ENCODE measurements at places on chromosomes 6 and 20.

GRCh38 chr20:24166412-24166811, 177.8 kb upstream of the GGTLC1 start:
- DNase-seq, result no peak

DNA sequence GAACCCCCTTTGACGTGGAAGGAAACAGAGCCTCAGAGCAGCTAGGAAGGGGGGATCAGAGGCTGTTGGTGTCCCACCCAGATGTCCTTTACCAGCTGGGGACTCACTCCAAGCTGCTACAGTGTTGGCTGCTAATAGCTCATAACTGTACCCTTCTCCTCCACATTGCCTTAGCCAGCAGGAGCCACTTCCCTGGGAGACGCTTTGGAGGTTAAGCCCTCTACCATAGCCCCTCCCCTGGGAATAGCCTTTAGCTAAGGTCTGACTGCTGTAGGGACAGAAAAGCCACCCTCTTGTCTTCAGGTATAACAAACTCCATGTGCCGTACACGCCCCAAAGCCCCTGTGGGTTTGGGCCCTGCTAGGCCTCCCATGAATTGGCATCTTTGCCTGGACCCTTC, 238.6 kb downstream of the LRFN2 start:
- DNase-seq, result no peak

- no peak for DNase-seq
These were observed 51.0 kb upstream of the SENP6 start for GRCh38 chr6:75550544-75551167.

- no peak for DNase-seq
These were observed 713.7 kb upstream of the EPHA7 start for GRCh38 chr6:94133106-94133505.

DNA sequence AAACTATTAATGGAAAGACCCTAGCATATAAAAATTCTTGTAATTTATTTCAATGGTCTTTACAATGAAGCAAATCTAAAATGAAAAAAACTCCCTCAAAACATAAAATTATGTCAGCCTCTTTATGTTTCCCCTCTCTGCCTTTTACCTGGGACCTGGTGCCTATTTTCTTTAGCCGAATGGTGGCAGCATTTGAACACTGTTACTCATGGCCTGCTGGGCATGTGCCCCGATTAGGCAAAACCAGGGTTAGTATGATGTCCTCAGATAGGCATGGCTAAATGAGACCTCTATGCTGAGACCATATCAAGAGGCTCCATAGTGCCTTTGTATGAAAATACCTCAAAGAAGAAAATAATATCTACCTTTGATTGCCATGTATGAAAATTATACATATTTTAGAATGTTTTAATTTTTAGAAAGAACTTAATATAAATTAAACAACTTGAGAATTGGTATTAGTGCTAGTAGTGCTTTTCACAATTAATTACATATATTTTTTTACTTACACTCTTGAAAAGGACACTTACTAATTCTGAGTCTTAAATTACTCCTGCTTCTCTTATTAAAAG, 22.5 kb upstream of the C6orf58 start:
- no peak for DNase-seq

GRCh38 chr20:56431471-56431870, 19.4 kb downstream of the CASS4 start:
- DNase-seq, result no peak

DNA sequence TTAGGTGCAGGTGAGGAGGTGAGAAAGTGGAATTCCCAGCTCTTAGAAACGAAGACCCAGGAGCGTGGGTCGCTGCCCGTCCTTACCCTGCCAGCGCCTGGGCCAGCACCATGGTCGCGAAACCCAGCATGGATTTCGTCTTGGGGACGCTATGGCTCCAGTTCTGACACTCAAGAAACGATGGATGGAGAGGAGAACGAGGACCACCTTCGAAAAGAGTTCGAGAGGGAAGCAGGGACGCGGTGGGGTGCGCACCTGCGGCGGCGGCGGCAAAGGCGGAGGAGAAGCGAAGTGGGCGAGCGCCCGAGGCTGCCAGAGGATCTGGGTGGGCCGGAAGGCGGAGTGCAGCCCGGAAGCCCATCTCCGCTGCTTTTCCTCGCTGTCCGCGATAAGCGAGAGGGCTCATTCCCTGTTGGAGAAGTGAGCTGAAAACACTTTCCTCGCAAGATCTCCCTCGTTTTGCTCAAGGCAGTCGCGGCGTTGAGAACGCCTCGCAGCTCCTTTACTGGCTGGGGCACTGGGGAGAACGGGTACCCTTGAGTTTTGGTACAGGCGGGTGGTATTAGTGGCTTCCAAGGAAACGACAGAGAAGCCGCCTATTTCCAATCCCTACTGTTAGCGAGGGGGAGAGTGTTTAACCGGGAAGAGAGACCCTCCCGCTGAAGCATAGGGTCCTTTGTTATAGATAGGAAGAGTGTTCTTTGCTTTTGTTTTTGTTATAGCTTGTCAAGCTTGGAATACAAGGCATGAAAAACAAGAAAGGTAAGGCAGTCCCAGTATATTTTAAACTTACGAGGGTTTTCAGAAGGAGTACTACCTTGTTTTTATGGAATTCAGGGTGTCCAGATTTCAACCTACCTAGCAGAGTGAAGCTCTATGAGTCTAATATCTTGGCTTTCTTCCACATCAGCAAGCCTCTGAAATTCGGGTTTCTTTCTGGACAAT, 109.5 kb downstream of the TRIM27 start:
- no peak for DNase-seq

GRCh38 chr20:50399917-50400704, 110.1 kb upstream of the PTPN1 start:
- DNase-seq, result no peak

GRCh38 chr20:58547623-58548475, 32.6 kb upstream of the APCDD1L start:
- DNase-seq, result no peak

DNA sequence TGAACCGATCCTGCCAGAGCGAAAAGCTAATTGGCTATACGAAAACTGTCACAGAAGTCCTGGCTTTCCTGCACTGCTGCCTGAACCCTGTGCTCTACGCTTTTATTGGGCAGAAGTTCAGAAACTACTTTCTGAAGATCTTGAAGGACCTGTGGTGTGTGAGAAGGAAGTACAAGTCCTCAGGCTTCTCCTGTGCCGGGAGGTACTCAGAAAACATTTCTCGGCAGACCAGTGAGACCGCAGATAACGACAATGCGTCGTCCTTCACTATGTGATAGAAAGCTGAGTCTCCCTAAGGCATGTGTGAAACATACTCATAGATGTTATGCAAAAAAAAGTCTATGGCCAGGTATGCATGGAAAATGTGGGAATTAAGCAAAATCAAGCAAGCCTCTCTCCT, 14.2 kb downstream of the CCR6 start:
- no peak for DNase-seq

DNA sequence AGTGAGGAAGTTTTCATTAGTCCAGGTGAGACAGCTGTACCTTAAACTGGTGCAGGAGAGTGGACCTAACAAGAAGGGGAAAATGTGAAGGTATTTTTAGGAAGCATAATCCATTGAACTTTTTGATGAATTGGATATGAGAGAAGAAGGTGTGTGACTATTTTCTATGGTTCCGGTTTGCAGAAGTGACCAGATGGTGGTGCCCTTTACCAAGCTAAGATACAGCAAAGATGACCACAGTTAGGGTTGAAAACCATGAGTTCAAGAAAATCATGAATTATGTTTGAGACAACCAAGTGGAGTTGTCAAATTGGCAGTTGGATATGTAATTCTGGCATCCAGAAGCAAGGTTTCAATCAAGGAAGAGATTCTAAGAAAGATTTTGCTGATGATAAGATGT, 61.9 kb upstream of the NRSN1 start:
- DNase-seq, result no peak

DNA sequence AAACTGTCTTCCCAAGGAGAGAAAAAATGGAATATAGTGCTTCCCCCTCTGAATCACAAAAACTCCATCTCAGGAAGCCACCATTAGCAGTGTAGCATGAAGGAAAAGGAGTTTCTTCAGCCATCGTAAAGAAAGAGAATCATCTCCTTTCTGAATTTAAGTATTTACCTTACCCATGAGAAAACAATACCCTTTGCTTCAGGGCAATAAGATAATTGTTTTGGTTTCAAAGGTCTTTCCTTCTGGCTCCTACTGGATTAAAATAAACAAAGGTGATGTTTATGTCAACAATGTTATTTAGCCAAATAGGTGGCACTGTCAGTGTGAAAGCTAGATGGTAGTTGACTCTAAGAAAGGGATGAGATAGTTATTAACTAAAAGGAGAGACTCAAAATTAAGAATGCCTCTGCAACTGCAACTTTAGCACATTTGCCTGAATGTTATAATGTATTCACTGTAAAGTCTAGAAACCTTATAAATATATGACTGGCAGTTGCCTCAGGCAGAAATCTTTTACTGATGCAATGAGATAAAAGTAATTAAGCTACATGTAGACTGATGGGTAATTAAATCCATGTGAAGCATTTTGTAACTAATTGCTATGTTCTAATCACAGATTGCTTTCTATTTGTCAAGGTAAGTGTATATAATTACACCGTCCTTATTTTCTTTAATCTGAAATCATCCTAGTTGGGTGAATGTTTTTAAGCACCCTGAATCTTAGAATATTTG, 399.0 kb downstream of the CDKAL1 start:
- DNase-seq, result no peak

DNA sequence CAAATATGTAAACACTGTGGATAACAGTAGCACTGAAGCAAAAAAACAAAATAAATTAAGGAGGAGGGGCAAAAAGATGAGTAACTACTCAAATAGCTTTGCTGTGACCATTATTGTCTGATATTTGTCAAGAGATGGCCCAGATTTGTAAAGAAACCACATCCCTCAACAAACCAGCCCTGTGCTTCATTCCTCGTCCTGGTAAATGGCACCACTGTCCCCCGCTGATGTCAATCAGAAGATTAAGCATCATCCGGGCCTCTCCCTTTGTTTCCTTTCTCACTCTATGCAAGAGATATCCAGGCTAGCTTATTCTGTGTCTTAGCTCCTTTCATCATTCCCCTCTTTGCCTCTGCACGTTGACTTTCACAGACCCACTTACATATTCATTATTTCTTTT, 259.0 kb downstream of the SYNE1 start:
- DNase-seq, result no peak

DNA sequence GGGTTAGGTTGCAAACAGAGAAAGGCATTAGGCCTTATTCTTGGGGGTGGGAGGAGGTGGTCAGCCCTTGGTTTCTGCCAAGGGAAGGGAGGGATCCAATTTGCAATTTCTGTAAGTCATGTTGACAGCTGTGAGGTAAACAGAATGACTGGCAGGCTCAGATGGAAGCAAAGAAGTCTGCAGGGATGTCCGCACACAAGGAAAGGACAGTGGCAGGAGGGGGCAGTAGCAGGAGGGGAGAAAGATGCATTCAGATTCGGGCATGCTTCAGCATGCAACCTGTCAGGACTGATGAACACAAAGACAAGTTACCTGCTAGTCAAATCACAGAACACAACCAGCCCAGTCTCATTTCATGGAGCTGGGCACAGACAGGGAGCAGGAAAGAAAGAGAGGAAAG, 217.9 kb upstream of the FOXA2 start:
- no peak for DNase-seq

GRCh38 chr6:133241901-133242636, 912 bp downstream of the EYA4 start:
- DNase-seq, result no peak

DNA sequence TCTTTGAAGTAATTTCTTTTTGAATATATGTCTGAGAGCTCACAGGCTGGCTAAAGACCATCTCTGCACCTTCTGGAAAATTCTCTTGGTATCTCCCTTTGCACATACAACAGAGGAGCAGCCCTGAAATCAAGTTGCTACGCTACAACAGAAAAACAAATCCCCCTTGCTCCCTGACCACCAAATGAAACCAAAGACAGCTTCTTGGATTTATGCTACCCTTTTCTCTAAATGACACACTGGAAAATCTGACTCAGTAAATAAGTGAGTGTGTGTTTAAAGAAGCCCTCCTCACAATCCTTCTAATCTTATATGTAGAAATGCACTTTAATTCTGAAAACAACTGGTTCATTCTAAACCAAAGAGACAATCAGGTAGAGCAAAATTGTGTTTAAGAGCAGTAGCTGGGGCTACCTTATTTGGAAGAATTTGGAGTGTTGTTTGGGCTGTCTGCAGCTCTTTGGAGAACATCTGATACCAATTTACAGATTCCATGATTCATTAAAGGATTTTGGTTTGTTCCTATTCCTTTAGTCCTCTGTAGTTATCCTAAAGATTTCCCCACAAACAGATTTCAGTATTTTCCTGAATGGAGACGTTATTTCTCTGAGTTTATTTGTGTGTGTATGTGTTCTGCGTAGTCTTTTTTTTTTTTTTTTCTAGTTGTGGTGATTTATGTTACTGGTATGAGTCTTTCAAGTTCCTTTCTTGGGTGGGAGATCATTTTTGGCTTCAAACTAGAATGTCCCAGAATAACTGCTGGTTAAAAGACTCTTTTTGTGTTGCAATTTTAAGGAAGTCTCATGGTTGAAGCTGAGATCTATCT, 36.4 kb upstream of the UTRN start:
- no peak for DNase-seq

DNA sequence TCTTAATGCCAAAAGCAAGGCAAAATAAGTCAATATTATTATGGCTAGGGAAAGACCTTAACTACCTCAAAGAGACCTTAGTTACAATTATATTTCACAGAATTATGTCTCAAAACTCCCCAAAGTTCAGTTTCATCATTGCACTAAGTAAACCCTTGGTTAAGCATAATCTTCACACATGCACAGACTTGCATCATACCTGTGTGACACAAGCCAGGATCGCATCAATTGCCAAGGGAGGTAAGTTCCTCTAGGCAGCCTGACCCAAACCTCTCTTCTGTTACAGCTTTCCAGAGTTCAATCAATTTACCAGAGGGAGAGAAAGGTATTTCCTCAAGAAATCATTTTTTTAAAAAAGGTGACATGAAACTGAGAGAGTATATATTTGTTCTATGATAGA, 31.9 kb upstream of the PRSS35 start:
- DNase-seq, result no peak

GRCh38 chr20:41560970-41561369, 57.2 kb downstream of the CHD6 start:
- no peak for DNase-seq

GRCh38 chr6:34558172-34558714, 2.1 kb upstream of the SPDEF start:
- DNase-seq, result no peak

GRCh38 chr6:83188501-83188900, 4.6 kb downstream of the PGM3 start:
- no peak for DNase-seq

DNA sequence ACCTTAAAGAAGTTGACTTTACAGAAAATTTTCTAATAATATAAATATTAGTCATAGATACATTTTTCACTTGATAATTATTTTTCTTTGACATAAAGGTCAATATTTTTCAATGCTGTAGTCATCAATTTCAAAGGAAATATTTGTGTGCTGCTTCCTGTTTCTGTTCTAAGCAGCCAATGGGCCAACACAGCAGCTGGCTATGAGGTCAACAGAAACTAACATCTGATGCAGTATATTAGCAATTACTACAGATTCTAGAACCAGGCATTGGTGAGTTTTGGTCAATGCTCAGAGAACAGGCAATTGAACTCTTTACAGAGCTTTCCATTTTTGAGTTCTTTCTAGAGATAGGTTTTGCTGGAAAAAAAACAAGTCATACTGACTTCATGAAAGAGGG, 669.6 kb upstream of the NRSN1 start:
- no peak for DNase-seq

- DNase-seq, result no peak
These were observed 30.0 kb upstream of the PTGIS start for GRCh38 chr20:49597825-49598395.
